Activated CD8-positive, alpha-beta memory T cell treated with anti-CD3 and anti-CD28 coated beads for 24 hours (primary cell): ENCODE measurements at places on chromosomes 6 and 20.

- no peak for DNase-seq
These were observed 503.7 kb upstream of the JARID2 start for GRCh38 chr6:14742171-14742570.

GRCh38 chr20:57857118-57857517, 147.3 kb upstream of the PMEPA1 start:
- DNase-seq = no peak

GRCh38 chr6:80214436-80215022, 108.1 kb downstream of the BCKDHB start:
- DNase-seq = no peak

DNA sequence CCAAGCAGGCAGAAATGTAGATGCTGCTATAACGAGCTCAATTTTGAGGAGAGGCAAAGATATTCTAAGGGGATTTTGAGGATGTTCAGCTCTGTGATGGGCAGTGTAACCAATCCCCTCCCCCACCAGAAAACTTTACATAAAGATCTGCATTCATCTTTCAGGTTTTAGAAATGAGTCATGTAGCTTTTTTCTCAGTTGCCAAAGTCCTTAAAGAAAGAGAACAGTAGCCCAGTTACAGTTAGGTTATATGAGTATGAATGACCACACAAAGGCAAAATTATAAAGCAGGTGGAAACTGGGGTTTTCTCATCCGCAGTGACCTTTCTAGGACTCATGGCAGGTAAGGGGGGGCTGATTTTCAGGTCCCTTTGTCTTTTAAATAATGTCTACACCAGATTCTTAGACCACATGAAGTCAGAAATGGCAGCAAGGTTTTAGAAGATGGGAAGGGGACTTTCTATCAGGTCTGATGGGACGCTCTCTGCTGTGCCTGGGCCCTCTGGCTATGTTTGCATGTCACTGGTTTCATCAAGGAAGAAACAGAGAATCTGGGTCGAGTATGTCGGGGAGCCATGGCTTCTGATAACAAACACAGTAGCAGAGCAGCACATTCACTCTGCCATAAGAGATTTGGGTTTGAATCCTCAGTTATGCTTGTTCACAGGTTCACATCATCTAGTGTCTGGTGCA, 94.7 kb downstream of the CLIC5 start:
- no peak for DNase-seq

DNA sequence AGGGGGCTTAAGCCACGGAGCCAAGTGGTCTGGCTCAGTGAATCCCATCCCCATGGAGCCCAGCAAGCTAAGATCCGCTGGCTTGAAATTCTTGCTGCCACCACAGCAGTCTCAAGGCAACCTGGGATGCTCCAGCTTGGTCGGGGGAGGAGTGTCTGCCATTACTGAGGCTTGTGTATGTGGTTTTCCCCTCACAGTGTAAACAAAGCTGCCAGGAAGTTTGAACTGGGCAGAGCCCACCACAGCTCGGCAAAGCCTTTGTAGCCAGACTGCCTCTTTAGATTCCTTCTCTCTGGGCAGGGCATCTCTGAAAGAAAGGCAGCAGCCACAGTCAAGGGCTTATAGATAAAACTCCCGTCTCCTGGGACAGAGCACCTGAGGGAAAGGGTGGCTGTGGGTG, 25.5 kb upstream of the IL20RA start:
- no peak for DNase-seq

- peak; percentile 65 for DNase-seq
These were observed 139.7 kb downstream of the PRDM13 start for GRCh38 chr6:99746261-99746895.

DNA sequence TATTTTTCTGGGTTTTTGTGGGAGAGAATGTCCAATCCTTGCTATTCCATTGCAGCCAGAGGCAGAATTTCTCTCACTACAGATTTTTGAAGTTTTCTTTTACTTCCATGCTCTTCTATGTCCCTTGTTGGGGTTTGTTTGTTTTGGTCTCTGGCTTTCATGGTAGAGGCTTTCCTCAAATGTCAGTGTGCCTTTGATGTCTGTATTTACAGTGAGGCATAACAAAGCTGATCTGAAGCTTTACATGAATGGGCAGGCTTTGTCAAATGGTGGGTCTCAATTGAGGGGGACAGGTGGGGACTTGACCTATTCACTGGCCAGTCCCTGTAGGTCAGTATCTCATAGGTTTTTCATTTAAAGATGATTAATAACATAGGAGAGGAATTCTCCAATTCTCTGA, 8.6 kb upstream of the CARMIL1 start:
- no peak for DNase-seq

DNA sequence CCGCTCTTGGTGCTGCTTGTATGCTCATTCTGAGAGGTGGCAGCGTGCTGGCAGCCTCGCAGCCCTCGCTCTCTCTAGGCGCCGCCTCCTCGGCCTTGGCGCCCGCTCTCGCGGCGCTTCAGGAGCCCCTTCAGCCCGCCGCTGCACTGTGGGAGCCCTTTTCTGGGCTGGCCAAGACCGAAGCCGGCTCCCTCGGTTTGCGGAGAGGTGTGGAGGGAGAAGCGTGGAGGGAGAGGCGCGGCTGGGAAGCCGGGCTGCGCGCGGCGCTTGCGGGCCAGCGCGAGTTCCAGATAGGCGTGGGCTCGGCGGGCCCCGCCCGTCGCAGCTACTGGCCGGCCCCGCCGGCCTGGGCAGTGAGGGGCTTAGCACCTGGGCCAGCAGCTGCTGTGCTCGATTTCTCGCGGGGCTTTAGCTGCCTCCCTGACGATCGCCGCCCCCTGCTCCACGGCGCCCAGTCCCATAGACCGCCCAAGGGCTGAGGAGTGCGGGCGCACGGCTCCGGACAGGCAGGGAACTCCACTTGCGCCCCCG, 19.5 kb upstream of the FAM8A1 start:
- peak; percentile 69 for DNase-seq

DNA sequence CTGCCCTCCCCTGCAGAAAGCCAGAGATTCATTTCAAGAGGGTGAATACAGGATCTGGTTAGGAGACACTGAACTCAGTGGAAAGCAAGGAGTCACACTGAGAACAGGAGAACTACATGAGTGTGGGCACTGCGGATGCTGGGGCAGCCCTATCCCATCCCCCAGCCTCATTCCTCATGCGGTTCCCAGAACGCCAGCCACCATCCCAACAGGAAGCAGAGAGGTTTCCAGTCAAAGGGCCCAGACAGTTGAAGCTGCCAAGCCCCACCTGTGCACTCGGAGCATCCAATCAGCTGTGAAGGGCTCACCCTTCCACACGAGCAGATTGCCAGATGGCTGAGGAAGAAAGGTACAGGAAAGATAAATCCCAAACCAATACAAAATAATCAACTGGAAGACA, 50.7 kb upstream of the PRND start:
- DNase-seq = no peak

- no peak for DNase-seq
These were observed 128.8 kb upstream of the GGTLC1 start for GRCh38 chr20:24117383-24117782.

DNA sequence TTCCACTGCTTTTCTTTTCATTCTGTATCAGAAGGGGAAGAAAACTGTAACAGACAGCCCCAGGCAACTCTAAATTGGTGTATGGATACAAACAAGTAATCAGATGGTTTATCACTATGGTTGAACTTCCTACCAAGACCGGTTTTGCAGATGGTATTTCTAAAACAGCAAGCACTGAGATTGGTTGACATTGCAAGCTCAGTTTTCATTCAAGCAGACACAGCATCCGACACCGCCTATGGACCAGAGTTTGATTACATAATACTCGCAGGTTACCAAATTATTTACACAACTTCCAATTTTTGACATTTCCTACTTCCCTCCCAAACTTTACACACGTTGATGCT, 209.9 kb downstream of the ALDH8A1 start:
- no peak for DNase-seq

GRCh38 chr20:37316775-37317170, 27.3 kb downstream of the MANBAL start:
- no peak for DNase-seq

DNA sequence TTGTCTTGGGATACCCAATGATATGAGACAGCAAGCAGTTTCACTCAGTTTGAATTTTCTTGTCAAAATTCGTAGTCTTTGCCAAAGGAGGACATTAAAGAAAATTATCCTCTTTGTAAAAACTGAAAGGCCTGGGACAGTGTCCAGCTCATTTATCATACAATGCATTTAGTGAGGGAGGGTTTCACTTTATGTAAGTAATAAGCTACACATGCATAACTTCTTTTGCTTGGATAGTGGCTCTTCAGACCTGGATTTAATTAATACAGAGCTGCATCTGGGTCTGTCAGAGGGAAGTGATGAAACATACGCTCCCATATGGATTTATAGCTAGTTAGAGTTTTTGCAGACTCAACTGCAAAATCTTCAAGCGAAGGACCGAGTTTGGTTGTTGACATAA, 175.6 kb downstream of the PHACTR1 start:
- DNase-seq = no peak

- no peak for DNase-seq
These were observed 91.0 kb downstream of the ADGB start for GRCh38 chr6:146689806-146690205.

- no peak for DNase-seq
These were observed 20.5 kb downstream of the TGM2 start for GRCh38 chr20:38144598-38144973.

- no peak for DNase-seq
These were observed 55.9 kb downstream of the ANKEF1 start for GRCh38 chr20:10090588-10091166.

DNA sequence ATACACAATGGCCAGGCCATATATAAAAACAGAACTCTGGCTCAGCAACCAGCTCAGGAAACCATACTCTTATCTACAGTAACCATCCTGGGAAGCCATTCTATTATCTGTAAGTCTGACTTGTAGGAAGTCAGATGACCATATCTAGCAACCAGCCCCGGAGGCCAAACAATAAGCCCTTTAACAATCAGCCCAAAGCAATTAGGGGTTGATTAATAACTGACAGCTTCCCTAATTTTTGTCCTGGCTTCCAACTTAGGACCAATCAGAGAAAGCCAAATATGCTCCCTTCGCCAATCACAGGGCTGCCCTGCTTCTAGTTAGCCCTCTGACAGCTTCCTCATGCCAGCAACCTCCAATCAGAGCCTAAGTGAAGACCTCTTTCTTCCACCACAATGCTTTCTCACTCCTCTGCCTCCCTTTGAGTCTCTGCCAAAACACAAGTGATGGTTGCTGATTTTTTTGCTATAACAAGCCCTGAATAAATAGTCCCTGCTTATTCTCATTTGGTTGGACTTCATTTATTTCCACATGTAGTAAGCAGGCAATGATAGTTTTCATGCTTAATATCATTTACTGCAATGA, 37.8 kb upstream of the STXBP5 start:
- no peak for DNase-seq

GRCh38 chr6:167397712-167398111, 72.8 kb downstream of the TTLL2 start:
- DNase-seq = peak; percentile 32
